ENCODE measurements at places on chromosomes 5 and 9. TPM values are rescaled to one million over a fixed set of nuclear protein-coding genes. Genes with fewer than 3 reads are reported as not detected.

The DNM1 gene
- 9.6 TPM for total RNA-seq

The MEGF10 gene
- 0.14 TPM for total RNA-seq

The SOHLH1 gene
- total RNA-seq, result not detected

The FAM78A gene
- 0.55 TPM for total RNA-seq

The CDK7 gene
- 57.4 TPM for total RNA-seq

The DPM2 gene
- total RNA-seq, result 10.2 TPM

The TIMD4 gene
- total RNA-seq, result not detected

The SURF1 gene
- total RNA-seq, result 45.7 TPM

The DBH gene
- not detected for total RNA-seq

The VLDLR gene
- total RNA-seq, result 44.7 TPM

The ZNF608 gene
- total RNA-seq, result 7.1 TPM

The FRMPD1 gene
- not detected for total RNA-seq

The MYOZ3 gene
- total RNA-seq, result 0.14 TPM

The TXNDC8 gene
- not detected for total RNA-seq

The NUTM2F gene
- not detected for total RNA-seq

The ZNF366 gene
- not detected for total RNA-seq

The HTR4 gene
- total RNA-seq, result not detected

The HAPLN1 gene
- total RNA-seq, result 0.55 TPM

The DOLPP1 gene
- 6.9 TPM for total RNA-seq

The RETREG1 gene
- 0.92 TPM for total RNA-seq

The GRXCR2 gene
- not detected for total RNA-seq

The IL33 gene
- 202 TPM for total RNA-seq

The GABRP gene
- not detected for total RNA-seq

The GLRA1 gene
- not detected for total RNA-seq

The ZDHHC11 gene
- 1.00 TPM for total RNA-seq

The NUTM2G gene
- total RNA-seq, result not detected

The DIRAS2 gene
- total RNA-seq, result 6.7 TPM

The PPP3R2 gene
- total RNA-seq, result not detected

The C1QTNF2 gene
- total RNA-seq, result 0.28 TPM

The LCN15 gene
- total RNA-seq, result not detected

The IFNA21 gene
- total RNA-seq, result not detected

The RLN2 gene
- total RNA-seq, result not detected

The EPB41L4A gene
- 0.37 TPM for total RNA-seq

The RIOK2 gene
- 25.9 TPM for total RNA-seq

The ATP6V1G1 gene
- total RNA-seq, result 184 TPM

The KIF20A gene
- total RNA-seq, result 8.8 TPM

The EQTN gene
- total RNA-seq, result not detected

The ZBED3 gene
- 0.28 TPM for total RNA-seq

The SLC45A2 gene
- 0.14 TPM for total RNA-seq

The CATSPER3 gene
- total RNA-seq, result 0.14 TPM

The SEMA5A gene
- 5.3 TPM for total RNA-seq

The PHF24 gene
- under 0.01 TPM for total RNA-seq

The PFN3 gene
- total RNA-seq, result not detected

The CERCAM gene
- 120 TPM for total RNA-seq

The ZBTB34 gene
- total RNA-seq, result 5.4 TPM

The EGFLAM gene
- 4.7 TPM for total RNA-seq

The TMEM171 gene
- total RNA-seq, result 1.1 TPM

The PAPPA gene
- total RNA-seq, result 209 TPM

The NKD2 gene
- 12.0 TPM for total RNA-seq

The TSSK1B gene
- 0.09 TPM for total RNA-seq

The IFNA6 gene
- total RNA-seq, result not detected

The HSPB3 gene
- not detected for total RNA-seq

The EIF4EBP3 gene
- total RNA-seq, result 1.7 TPM
